ENCODE measurements at places on chromosomes 3 and 15.

GRCh38 chr3:111781561-111782446 lies 77.3 kb upstream of the PHLDB2 start:
- no peak for DNase-seq

- no peak for DNase-seq
Observed at GRCh38 chr15:52368402-52368801, 72.8 kb upstream of the MYO5C start.

DNA sequence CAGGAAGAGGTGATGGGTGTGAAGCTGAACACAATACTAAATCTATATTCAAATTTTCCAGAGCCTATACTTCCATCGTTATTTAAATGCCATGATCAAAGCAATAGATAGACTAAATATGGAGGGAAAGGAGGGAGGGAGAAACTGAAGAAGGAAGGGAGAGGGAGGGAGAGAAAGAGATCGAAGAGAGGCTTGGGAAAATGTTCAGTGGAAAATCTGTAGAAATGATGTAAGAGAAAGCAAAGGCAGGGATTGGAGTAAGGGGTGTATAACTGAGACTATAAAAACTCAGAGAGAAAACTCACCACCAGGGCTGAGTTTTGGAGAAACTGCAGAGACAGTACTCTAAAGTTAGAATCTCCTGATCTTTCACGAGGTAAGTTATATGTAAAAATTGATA lies at the start of gene OSTN:
Gene OSTN (plus strand): TSS at position 310 of the 400 bp plus-strand sequence. CDS start 13,292 bp downstream, outside the sequence.
- no peak for DNase-seq

- DNase-seq = no peak
Observed at GRCh38 chr3:102980355-102980696, 545.5 kb downstream of the ZPLD1 start.

DNA sequence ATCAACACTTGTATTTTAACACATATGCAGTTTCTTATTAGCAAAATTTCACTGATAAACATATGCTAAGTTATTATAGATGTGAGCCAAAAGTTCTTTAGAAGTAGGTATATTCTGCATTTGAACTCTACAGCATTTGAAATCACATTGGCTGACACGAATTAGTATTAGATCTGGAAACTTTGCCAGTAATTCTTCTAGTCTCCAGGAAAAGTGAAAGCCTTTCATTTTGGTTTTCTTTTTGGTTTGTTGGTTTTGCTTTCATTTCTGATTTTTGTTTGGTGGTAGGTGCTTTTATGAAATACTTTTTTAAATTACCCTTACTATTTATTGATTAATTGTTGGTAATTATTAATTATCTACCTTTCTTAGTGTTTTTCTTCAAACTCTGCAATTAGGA lies 72.9 kb downstream of the RBMS3 start:
- no peak for DNase-seq

GRCh38 chr15:82919231-82919886 lies 33.2 kb downstream of the HOMER2 start:
- DNase-seq = no peak

- no peak for DNase-seq
Observed at GRCh38 chr3:119330181-119330580, 36.0 kb downstream of the ARHGAP31 start.

- no peak for DNase-seq
Observed at GRCh38 chr3:40237889-40238571, 71.5 kb upstream of the EIF1B start.

GRCh38 chr15:40595219-40595618 lies 1.2 kb downstream of the KNL1 start:
- DNase-seq = no peak

All from stimulated activated CD8-positive, alpha-beta memory T cell treated with anti-CD3 and anti-CD28 coated beads, Interleukin-4, amount 100 ng/mL, for 4 hours (primary cell).